ENCODE measurements at places on chromosomes 5 and 9.

GRCh38 chr9:119986205-119986604 is 593.8 kb downstream of the CDK5RAP2 start:
- no peak for DNase-seq

DNA sequence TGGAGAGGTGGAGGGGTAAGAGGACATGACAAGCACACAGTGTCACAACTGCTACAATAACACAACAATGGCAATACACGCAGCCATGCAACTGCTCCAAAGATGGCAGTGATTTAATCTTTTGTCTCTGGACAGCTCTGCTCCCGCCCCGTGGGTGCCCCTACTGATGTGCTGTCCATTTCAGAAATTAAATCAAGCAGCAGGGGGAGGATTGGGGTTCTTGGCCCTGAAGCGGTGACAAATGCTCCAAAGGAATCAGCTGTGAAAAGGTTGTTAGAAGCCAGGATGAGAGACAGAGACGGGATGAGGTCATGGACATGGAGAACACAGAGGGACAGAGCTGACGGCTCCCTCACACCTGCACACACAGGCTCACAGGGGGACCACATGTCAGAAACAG is 22.6 kb downstream of the CNTFR start:
- no peak for DNase-seq

GRCh38 chr5:170773024-170773985 is 10.2 kb upstream of the GABRP start:
- DNase-seq = no peak

- DNase-seq = no peak
These were observed 783 bp upstream of the ZFR start for GRCh38 chr5:32445287-32445758.

- DNase-seq = no peak
These were observed 26.3 kb upstream of the CDKN2AIPNL start for GRCh38 chr5:134437847-134438581.

GRCh38 chr5:80172067-80172695 is 83.7 kb downstream of the SERINC5 start:
- DNase-seq = no peak

GRCh38 chr9:97769208-97769607 is 72.1 kb upstream of the XPA start:
- DNase-seq = no peak

DNA sequence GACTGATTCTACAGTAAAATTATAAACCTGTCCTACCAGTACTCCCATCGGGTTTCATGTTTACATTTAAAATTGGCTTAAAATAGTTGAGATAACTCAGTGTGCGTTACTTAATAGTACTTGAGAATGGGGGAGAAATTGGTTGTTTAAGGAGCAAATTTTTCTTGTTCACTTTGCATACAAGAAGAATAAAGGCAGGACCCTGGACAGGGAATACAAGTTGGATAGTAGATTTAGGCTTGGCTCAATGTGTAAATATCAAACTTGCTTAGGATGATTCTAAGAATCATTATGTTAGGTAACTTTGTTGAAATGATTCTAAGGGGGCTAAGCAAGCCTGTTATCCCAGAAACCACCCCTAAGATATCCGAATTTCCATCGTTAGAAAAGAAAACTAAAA is 448.4 kb upstream of the TLE4 start:
- no peak for DNase-seq

GRCh38 chr9:3721096-3721495 is 195.3 kb upstream of the RFX3 start:
- no peak for DNase-seq
